ENCODE measurements at places on chromosomes 3 and 15. TPM values are rescaled to one million over a fixed set of nuclear protein-coding genes. Genes with fewer than 3 reads are reported as not detected.

The CD200 gene
- polyA plus RNA-seq: 106 TPM

The MYEF2 gene
- 148 TPM for polyA plus RNA-seq

The LRRC49 gene
- 55.5 TPM for polyA plus RNA-seq

The RASL12 gene
- 6.4 TPM for polyA plus RNA-seq

The RPL35A gene
- 937 TPM for polyA plus RNA-seq

The FGF7 gene
- 4.2 TPM for polyA plus RNA-seq
